ENCODE measurements at places on chromosomes 2 and 18. TPM values are rescaled to one million over a fixed set of nuclear protein-coding genes. Genes with fewer than 3 reads are reported as not detected.

DNA sequence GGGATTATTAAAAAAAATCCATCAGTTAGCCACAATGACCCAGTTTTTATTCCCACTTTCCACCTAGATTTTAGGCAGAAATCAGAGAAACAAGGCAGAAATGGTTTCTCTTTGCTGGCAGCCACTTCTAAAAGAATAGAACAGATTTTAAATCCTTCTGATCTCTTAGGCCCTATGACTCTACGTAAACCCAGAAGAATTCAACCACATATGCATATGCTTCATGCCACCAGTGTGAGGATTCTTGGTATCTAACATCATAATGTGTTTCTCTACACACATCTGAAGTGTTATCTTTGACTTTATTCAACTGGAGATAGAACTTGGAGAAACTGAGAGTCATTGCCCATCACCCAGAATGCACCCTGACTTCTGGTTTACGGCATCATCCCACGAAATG, 128.7 kb upstream of the TANK start:
- DNase-seq, result no peak

GRCh38 chr2:8378016-8378810, 303.6 kb upstream of the ID2 start:
- DNase-seq, result no peak

DNA sequence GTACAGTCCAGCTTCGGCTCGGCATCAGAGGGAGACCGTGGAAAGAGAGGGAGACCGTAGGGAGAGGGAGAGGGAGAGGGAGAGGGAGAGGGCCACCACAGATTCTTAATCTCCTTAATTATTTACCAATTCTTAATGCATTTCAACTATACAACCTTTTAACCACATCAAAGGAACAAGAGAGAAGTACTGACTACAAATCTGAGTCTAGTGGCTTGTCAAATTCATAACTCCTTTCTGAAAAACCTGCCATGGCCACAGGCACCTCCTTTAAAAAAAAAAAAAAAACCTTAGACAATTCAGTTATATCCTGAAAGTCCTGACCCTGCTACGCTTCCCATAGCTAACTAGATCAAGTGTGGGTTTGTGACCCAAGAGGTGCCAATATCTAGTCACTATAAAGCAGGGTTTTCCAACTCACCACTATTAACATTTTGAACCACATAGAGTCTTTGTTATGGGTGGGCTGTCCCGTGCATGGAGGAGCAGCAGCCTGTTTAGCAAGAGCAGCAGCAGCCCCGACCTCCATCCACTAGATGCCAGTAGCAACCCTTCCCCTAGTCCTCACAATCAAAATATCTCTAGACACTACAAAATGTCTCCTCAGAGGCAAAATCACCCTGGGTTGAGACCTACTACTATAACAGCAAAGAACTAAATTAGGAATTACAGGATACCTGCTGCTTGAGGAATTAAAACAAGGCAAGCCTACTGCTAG, 6.8 kb downstream of the ESCO1 start:
- DNase-seq, result no peak

DNA sequence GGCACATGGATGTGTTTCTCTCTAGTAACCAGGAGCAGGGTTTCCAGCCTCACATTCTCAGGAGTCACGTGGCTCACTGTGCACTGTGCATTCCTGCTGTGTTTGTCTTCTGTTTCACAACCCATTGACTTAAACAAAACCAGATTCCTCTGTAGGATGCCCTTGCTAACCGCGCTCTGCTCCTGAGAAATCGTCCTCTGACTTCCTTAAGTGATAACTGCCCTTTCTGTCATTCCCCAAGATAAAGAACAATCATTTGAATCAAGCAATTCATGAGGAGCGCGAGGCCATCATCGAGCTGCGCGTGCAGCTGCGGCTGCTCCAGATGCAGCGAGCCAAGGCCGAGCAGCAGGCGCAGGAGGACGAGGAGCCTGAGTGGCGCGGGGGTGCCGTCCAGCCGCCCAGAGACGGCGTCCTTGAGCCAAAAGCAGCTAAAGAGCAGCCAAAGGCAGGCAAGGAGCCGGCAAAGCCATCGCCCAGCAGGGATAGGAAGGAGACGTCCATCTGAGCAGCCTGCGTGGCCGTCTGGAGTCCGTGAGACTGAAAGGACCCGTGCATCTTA, 60.2 kb downstream of the RALBP1 start:
- DNase-seq, result no peak

DNA sequence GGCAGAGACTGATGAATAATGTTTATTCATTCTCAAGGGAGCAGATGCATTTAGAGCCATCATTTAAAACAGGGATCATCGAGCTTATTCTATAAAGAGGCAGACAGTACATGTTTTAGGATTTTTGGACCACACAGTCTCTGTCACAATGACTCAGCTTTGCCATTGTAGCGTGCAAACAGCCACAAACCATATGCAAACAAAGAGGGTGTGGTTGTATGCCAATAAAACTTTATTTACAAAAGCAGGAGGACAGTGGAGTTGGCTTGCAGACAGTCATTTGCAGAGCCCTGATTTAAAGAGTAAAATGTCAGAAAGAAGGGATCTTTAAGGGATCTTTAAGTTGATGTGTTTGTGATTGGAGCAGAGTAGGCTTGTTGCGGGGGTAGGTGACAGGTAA, 51.5 kb downstream of the SMIM21 start:
- DNase-seq, result no peak

- DNase-seq, result no peak
Observed at GRCh38 chr2:74074487-74074886, 73.2 kb downstream of the BOLA3 start.

DNA sequence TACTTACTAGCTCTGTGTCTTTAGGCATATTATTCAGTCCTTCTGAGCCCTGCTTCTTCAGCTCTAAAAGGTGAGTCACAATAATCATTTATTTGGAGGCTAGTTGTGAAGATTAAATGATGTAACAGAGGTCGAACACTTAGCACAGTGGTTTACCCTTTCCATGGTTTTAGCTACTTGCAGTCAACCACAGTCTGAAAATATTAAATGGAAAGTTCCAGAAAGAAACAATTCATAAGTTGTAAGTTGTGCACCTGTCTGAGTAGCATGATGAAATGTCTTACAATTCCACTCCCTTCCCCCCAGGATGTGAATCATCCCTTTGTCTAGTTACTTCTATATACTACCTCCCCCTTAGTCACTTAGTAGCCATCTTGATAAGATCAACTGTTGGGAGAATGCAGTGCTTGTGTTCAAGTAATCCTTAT, 217.6 kb upstream of the THUMPD2 start:
- no peak for DNase-seq

- no peak for DNase-seq
Observed at GRCh38 chr2:129805899-129806298, 173.6 kb upstream of the RAB6C start.

DNA sequence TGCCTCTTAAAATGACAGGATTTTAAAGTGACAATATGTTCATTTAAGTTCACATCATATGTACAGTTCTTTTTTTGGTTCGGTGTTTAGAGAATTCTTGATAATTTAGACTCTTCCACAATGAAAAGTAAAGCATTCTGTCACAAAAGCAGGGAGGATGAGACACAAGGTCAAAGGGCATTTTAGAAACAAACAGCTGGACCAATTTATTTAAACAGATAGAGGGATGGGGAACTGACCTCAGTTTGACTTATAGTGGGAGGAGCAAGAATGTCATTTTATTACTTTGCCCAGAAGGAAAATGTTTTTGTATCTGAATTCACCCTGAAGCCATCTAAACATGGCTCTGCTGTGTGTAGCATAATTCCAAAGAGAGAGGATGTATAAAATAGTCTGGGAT, 128.5 kb downstream of the MEIS1 start:
- no peak for DNase-seq

- no peak for DNase-seq
Observed at GRCh38 chr2:158745067-158745865, 49.9 kb upstream of the DAPL1 start.

DNA sequence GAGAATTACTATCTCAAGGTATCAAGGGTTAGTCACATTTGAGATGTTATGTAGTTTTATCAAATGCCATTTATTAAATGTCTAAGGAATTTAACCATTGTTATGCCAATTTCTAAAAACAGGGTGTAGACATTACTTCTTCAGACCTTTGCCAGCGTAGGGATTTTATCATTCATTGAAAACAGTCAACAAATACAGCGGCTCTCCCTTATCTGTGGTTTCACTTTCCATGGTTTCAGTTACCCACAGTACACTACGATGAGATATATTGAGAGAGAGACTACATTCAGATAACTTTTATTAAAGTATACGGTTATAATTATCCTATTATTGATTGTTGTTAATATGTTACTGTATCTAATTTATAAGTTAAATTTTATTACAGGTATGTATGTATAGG, 234.7 kb downstream of the TMX3 start:
- DNase-seq, result no peak

GRCh38 chr2:162330881-162331280, 12.4 kb upstream of the IFIH1 start:
- no peak for DNase-seq

- DNase-seq, result no peak
Observed at GRCh38 chr2:56084111-56084901, 99.5 kb upstream of the CCDC85A start.

GRCh38 chr18:21741562-21742314, 1.1 kb downstream of the MIB1 start:
- peak; percentile 68 for DNase-seq

DNA sequence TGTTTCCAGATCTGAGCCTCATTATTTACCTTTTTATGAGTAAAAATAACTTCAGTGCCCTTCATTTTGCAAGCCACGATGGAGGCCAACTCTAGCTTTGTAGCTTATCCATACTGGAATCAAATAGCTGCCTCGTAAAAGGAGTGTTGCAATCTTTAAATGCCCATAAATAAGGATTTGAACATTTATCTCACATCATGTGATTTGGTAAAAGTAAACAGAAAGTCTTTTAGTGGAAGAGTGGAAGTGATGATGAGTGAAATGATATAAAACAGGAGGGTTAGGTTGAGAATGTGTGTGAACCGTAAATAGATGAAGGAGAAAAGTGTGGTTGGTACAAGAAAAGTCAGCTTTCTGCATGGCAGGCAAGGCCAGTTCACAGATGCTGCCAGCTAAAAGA, 348.9 kb downstream of the OSR1 start:
- no peak for DNase-seq

DNA sequence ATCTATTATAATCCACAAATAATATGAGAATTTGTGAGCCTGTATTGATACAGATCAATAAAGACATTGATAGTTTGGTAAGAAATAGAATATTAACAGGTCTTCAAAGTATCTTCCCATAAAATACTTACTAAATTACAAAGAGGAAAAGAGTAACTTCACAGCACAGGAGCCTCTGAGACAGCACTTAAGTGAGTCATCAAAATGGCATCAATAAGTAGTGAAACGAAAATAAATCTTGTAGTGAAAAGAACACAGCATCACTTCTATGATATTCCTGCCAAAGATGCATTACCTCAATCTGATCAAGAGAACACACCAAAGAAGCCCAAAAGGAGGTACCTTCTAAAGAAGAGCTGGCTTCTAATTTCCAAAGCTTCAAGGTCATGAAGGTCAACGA, 116.4 kb downstream of the CBLN2 start:
- DNase-seq, result no peak

GRCh38 chr2:239291475-239292350, 109.1 kb downstream of the HDAC4 start:
- DNase-seq, result no peak

GRCh38 chr2:219618733-219619122, 8.7 kb upstream of the SLC4A3 start:
- DNase-seq, result no peak

DNA sequence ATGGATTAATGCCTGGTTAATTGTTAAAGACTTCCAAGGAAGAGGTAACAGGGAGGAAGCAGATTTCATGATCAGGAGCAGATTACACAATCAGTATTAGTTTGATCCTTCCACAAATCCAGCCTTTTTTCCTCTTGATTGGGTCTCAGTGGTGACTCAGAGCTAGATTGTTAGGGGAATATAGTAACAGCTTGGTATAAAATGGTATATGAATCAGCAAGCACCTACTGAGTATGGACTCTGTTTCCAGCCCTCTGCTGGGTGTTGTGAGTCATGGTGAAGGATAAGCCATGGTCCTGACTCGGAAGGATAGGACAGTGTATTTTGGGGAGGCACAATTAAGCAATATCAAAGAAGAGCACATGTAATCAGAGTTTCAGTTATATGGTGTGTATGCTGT, 272.4 kb upstream of the DPP10 start:
- DNase-seq, result no peak

DNA sequence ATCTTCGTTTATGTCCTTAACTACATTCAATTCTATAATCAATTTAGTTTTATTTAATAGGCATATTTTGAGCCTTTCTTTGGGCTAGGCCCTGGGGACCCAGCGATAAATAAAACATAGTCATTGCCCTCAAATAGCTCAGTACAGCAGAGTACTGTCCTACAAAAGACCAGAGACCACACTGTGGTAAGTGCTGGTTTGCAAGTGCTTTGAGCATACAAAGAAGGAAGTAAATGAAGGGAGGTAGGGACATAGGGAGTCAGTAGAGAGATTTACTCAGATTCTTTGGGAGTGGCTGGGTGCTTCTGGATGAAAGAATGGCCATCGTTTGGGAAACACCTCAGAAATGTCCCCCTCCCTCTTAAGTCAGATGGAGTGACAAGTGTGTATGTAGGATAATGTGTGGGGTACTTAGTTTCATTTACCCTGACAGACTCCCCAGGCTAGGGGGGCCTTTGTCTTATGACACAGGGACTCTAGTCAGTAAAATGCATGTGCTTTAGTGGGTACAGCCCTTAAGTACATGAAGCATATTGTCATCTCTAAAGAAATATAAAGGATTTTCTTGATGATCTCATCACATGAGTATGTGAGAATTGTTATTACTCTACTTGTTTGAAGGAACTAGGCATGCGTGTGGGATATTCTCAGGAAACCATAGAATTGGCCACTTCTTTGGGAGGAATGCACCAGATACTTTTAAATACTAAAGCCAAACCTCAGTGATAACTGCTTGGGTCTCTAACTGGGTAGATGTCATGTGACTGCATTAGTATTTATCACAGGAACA, 35.1 kb downstream of the MAPRE2 start:
- DNase-seq, result no peak

- DNase-seq, result no peak
Observed at GRCh38 chr2:181305301-181306123, 151.7 kb upstream of the ITGA4 start.

- DNase-seq, result no peak
Observed at GRCh38 chr2:189959450-189959849, 103.1 kb downstream of the MSTN start.

The IGFBP5 gene
- 1,280 TPM for total RNA-seq

The SPEG gene
- total RNA-seq, result 390 TPM

The CD8B2 gene
- not detected for total RNA-seq

The TUBA3E gene
- total RNA-seq, result not detected

The ZSWIM2 gene
- not detected for total RNA-seq

The DNAJC27 gene
- total RNA-seq, result 3.6 TPM

The MATN3 gene
- total RNA-seq, result 0.64 TPM

The CD207 gene
- not detected for total RNA-seq

The FSHR gene
- total RNA-seq, result not detected

The CHRND gene
- not detected for total RNA-seq

The GPAT2 gene
- total RNA-seq, result 9.4 TPM

The SLC11A1 gene
- total RNA-seq, result 16.4 TPM

The GYPC gene
- 94.7 TPM for total RNA-seq

All from ascending aorta (tissue), 2 donors.